Right hindlimb (tissue), 1 donor: ENCODE measurements at places on chromosomes 12 and 14.
A peak's percentile ranks its signal among the peaks of the same experiment; 100 is the strongest.

DNA sequence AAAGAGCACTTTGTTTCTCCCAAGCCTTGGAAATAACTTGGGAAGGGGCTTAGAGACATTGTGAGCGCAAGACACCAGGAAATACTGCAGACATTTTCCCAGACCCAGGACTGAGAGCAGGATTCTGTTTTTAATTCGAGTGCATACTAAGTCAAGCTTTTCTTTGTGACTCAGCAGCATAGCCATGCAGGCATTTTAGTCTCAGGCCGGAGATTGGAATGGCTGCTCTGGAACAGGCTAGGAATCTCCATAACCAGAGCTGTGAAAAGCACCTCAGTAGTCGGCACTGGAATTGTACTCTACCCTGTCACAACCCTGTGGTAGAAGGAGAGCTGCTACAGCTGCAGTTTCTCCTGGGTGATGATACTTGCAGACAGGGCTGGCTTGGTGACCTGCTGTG lies 28.9 kb upstream of the GARIN6 start:
- no peak for DNase-seq

DNA sequence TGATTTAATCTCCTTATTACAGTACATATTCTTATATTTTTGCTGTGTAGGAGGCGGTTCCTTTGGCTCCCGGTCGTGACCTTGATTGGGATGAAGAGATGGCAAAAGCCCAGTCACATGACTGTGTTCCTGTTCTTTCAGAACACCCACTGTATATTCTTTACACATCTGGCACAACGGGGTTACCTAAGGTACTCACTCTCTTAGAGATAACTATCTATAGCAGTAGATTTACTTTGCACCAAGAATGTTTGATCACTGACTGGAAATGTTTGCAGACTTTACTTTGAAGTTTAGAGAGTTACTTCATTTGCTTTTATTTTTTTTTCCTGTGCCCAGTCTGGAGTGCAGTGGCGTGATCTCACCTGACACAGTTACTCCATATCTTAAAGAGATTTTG lies 65.2 kb downstream of the ACSS3 start:
- DNase-seq, result no peak

GRCh38 chr12:31331242-31331641 lies 5.3 kb upstream of the SINHCAF start:
- DNase-seq, result no peak

- no peak for DNase-seq
Observed at GRCh38 chr14:28102814-28103213, 663.8 kb upstream of the FOXG1 start.

DNA sequence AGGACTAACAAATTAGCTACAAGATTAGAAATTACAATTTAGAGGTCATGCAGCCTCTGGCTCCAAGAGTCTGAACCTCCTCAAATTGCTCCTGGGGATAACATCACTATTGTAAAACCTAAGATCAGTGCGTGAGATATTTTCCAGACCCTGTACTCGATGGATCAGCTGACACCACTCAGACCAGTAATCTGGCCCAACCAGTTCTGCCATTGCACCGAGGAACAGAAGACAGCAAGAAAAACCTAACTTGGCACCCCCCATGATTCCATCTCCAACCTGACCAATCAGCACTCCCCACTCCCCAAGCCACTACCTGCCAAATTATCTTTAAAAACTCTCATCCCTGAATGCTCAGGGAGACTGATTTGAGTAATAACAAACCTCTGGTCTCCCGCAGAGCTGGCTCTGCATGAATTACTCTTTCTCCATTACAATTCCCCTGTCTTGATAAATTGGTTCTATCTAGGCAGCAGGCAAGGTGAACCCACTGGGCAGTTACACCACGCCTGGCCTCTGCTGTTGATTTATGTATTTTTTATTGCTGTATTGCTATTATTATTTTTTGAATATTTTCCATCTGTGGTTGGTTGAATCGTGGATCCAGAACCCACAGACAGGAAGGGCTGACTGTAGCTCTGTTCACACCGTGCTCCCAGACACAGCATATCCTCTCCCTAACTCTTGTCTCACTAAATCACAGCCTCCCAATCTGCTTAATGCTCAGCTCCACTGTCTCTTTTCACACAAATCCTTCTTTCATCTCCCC lies 9.2 kb downstream of the HEBP1 start:
- DNase-seq, result no peak

- DNase-seq, result no peak
Observed at GRCh38 chr14:68569970-68570409, 222.9 kb downstream of the ZFP36L1 start.

GRCh38 chr12:38886064-38886463 lies 19.3 kb downstream of the CPNE8 start:
- DNase-seq, result no peak

- no peak for DNase-seq
Observed at GRCh38 chr14:82854131-82854530, 1320.5 kb upstream of the SEL1L start.

DNA sequence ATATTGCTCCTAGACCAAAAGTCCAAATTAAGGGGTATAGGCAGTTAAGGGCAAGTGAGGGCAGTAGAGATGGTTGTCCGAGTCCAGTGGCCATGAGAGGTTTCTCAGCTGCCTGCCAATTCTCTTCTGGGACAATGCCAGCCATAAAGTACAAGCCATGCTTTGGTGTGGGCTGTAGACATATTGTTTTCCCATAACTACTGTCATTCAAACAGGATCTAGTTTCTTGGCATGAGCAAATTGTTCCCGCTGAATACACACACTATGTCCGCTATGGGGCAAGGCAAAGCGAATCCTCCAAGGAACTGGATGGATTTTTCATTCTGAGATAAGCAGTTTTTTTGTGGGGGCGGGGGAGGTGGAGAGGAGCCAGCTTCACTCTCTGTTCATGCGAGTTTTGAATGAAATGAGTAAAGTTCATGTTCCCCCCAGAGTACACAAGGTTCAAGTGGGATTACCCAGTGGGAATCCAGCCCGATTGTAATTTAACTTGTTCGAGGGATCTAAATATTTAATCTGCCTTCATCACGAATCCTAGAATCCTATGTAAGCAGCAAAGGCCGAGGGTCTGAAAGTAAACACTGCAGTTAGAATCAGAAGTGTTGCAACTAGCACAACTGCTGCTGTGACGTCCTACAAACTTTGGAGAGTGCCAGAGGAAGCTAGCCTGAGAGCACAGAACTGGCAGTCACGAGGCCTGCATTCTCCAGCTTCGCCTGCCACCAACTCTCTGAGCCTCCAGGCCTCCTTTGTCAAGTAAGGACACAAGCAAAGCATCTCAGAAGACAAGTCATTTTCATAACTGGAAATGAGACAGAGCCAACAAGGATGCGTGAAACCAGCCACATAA lies 137.0 kb downstream of the CRADD start:
- DNase-seq, result peak; percentile 61
